T-helper 9 cell (primary cell): ENCODE measurements at places on chromosomes 7 and 10.

- no peak for DNase-seq
Observed at GRCh38 chr7:123539871-123540270, 5.5 kb upstream of the IQUB start.

DNA sequence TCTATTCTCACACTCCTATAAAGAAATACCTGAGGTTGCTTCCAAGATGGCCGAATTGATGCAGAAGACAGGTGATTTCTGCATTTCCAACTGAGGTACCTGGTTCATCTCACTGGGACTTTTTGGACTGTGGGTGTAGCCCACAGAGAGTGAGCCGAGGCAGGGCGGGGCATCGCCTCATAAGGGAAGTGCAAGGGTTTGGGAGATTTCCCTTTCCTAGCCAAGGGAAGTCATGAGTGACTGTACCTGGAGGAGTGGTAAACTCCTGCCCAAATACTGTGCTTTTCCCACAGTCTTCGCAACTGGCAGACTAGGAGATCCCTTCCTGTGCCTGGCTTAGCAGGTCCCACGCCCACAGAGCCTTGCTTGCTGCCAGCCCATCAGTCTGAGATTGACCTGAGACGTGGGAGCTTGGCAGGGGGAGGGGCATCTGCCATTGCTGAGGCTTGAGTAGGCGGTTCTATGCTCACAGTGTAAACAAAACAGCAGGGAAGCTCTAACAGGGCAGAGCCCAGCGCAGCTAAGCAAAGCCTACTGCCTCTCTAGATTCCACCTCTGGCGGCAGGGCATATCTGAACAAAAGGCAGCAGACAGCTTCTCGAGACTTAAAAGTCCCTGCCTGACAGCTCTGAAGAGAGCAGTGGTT, 152.2 kb downstream of the ARL4A start:
- no peak for DNase-seq

DNA sequence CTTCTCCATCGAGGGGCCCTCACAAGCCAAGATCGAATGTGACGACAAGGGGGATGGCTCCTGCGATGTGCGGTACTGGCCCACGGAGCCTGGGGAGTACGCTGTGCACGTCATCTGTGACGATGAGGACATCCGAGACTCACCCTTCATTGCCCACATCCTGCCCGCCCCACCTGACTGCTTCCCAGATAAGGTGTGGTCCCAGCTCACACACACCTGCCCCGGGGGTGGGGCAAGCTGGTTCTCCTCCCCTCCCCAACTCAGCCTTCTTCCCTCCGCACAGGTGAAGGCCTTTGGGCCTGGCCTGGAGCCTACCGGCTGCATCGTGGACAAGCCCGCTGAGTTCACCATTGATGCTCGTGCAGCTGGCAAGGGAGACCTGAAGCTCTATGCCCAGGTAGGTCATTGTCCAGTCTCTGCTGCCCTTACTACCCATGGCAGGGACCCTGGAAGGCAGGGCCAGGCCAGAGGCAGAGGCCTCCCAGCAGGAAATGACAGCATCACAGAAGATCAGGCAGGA, 11.0 kb downstream of the FLNC start:
- DNase-seq = no peak

GRCh38 chr10:972763-973162, 15.5 kb upstream of the GTPBP4 start:
- DNase-seq = no peak

DNA sequence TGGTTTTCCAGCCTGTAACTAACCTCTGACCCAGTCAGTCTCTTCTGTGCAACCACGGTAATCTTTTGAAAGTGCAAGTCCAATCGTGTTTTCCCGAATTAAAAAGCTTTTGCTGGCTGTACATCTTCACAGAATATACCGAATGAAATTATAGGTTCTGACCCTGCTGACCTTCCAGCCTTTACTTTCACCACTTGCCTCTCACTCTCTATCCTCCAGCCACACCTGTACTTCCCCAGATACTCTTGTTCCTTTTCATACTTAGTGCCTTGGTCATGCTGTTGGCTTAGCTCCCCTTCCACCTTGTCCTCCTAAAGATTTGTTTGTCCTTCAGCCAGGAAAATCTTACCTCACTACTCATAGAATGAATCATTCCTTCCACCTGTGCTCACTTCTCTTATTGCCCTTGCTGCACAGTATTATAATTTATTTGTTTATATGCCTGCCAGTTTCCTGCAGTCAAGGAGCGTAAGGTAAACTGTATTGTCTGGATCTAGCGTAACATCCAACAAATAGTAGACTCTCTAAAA, 2.3 kb upstream of the PNPLA8 start:
- DNase-seq = no peak

DNA sequence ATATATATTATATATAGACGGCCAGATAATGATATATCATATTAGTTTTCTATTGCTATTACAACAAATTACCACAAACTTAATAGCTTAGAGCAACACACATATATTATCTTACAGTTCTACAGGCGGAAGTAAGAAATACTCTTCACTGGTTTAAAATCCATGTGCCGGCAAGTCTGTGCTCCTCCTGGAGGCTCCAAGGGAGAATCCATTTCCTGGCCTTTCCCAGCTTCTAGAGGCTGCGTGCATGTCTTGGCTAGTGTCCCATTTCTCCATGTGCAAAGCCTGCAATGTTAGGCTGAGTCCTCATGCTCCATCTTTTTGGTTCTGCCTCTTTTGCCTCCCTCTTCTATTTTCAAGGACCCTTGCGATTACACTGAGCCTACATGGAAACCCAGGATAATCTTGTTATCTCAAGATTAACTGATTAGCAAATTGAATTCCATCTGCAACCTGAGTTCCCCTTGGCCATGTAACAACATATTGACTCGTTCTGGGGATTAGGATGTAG, 23.9 kb upstream of the PNLIPRP3 start:
- no peak for DNase-seq

DNA sequence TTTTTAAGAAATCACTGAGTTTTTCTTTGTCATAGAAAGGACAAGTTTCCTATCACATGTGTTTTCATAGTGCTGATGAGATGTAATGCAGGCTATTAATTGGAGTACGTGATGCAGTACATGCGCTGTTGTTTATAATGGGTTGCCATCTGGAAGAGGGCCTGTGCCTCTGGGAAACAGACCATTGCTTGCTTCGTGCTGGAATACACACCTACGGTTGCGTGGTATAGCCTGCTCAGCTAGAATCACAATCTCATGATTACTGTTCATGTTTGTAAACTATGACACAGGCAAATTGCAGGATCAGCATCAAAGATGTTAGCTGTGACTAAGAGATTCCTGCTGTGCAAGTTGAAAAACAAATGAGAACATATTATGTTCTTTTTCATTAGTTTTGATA, 107.2 kb upstream of the STEAP1B start:
- DNase-seq = no peak

DNA sequence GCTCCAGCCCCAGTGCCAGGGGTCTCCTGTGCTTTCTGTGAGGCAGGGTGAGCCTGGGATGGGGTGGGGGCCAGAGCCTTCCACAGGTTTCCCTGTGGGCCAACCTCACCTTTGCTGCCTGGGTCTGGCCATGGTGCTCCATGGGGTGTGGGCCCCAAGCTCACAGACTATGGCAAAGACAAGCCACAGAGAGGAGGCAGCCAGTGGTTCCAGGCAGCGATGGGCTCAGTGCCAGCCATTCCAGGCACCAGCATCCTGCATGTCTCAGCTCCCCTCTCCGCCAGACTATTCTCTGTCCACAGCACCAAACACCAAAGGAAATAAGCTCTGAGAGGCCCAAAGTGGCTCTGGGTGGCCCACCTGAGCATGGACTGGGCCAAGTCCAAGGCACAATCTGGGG, 133.5 kb downstream of the PTPN20 start:
- no peak for DNase-seq

DNA sequence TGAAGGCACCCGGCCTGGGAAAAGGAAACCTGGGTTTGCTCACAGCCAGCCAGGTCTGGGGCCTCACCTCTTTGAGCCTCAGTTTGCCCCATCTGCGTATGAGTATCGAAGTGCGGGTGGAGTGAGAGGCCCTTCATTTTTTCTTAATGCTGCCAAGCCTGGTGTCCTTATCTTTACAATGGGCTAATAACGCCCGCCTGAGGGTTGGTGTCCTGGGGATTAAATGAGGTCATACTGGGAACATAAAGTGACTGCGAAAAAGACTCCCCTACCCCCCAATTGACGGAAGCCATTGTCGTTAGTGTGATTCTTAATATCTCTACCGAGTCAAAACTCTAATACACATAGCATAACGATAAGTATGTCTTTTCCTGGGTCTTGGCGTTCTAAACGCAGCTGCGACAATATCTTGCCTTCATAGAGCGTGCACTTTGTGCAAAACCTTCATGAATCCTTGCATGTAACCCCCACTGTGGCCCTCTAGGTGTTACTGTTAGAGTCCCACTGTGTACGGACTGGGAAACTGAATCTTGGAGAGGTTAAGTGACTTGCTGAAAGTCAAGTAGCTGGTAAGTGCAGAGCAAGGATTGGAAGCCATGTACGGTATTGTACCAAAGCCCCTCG, 11.4 kb upstream of the GRB10 start:
- no peak for DNase-seq

- no peak for DNase-seq
Observed at GRCh38 chr10:86804805-86805204, 48.4 kb downstream of the BMPR1A start.

GRCh38 chr7:120337308-120337907, 64.4 kb downstream of the KCND2 start:
- no peak for DNase-seq

GRCh38 chr10:131848741-131849590, 51.8 kb upstream of the PPP2R2D start:
- no peak for DNase-seq

DNA sequence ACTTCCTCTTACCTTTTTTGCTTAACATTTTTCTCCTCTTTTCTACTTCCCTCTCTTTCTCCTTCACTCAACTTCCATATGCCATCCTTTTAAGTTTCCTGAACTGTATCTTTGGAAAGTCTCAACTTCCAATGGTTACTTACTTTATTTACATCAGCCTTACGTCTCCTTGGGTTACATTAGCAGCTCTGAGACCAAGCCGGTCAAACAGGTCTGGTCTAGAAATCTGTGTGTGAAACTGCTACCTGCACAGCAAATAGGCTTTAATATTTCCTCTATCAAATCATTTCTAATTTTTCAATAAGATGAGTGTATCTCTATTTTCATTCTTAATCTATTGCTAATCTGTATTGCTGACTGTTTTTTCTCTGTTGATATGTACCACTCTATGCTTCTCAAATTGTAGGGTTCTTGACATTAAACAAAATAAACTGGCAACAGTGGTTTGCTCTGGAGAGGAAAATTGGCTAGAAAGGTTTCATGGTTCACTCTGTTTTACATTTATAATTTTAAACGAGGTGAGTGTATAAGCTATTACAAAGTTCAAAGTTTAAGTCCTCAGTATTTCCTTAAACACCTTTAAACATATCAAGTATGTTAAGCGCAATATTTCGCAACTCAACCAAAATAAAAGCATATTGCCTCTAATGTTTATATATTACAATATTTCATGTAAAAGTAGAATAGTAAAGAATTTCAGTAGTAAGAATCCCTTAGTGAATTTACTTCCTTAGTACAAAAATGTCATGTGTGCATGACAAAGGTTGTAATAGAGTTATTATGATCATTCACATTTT, 3.6 kb upstream of the SEMA3C start:
- DNase-seq = no peak

GRCh38 chr7:128053991-128054390, 22.8 kb upstream of the LRRC4 start:
- no peak for DNase-seq

GRCh38 chr7:2181077-2181854, 51.5 kb downstream of the MAD1L1 start:
- DNase-seq = no peak

DNA sequence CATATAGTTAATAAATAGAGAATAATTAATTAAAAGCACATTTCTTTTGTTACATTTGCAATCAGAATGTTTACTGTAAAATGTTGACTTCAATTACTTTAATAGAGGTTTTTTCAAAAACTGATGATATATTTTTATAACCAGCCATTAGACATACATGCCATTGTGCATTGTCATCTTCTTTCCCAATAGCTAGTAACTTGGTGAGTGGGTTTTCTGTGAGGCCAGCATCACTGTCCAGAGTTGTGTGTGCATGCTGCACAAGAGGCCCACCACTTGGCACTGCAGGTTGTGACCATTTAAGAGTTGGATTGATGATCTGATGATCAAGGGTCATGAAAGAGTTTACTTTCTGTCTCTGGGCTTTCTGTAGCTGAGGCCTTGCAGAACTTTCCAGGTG, 46.5 kb downstream of the TFEC start:
- DNase-seq = no peak

- DNase-seq = no peak
Observed at GRCh38 chr7:16205466-16205865, 215.9 kb downstream of the CRPPA start.

DNA sequence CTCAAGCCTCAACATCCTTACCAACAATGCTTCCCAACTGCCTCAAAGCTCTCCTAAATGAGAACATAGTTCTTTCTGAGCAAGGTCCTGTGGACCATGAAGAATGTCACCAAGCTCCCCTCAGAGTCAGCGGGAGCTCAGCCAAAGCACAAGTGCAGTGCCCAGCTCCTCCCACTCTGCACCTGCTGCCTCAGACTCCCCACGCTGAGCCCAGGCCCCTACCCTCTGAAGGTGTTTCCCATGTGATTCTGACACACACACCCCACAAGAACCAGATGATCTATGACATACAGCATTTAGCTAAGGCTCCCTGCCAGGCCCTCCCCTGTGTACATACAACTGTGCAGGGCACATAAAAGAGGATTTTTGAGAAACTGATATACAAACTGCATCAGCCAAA, 19.2 kb downstream of the ERCC6 start:
- no peak for DNase-seq

- no peak for DNase-seq
Observed at GRCh38 chr7:26681819-26682418, 182.5 kb downstream of the SKAP2 start.

GRCh38 chr10:43350686-43351085, 20.8 kb upstream of the FXYD4 start:
- DNase-seq = no peak

DNA sequence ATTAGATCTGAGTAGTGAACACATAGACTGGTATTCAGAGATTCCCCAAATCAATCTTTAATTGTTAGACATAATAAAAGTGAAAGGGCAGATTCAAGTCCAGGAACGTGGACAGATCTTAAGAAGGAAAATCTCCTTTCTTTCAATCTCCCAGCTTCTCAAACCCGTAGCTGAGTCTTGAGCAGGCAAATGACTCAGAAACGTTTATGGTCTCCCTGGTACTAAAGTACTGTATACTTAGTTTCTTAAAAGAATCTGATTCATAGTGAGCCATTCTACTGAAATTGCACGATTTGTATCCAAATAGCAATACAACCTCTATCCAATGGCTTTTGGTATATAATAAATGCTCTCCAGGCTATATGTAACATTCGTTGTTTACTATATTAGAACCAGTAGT, 140.4 kb upstream of the RHEB start:
- DNase-seq = no peak

- DNase-seq = no peak
Observed at GRCh38 chr7:16416289-16417282, 4.8 kb downstream of the CRPPA start.
